Inflammatory macrophage treated with lipopolysaccharide for 4 hours (primary cell): ENCODE measurements at places on chromosomes 3 and 15.

GRCh38 chr3:64552160-64552559, 135.6 kb downstream of the ADAMTS9 start:
- DNase-seq = no peak

DNA sequence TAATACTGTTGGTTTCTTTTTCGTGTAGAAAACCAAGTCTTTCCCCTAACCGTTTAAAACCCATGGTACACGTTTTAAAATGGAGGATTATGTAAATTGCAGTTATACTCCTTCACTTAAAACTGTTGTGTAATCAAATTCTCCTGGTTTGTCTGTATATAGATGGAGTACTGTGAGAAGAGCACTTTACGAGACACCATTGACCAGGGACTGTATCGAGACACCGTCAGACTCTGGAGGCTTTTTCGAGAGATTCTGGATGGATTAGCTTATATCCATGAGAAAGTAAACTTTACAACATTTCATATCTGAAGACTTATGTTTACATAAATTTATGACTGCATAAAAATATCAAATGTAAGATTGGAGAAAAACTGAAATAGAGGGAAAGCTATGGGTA, 51.2 kb downstream of the SRP14 start:
- no peak for DNase-seq

DNA sequence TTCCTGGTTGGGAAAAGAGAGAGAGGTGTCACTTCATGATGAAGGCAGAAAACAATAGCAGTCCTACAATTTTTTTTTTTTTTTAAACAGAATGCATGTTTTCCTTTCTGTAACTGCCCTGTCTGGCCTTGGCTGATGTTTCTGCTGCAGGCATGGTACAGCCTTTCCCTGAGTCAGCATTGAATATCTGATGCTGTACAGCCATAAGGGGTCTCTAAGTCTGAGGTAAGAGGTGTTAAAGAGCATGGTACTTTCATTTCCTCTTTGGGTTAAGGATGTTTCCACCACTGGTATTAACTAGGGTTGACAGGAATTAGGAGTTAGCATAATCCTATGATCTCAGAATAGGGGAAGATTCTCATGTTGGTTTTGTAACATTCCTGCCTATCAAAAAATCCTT, 147.4 kb downstream of the CHST2 start:
- DNase-seq = no peak

DNA sequence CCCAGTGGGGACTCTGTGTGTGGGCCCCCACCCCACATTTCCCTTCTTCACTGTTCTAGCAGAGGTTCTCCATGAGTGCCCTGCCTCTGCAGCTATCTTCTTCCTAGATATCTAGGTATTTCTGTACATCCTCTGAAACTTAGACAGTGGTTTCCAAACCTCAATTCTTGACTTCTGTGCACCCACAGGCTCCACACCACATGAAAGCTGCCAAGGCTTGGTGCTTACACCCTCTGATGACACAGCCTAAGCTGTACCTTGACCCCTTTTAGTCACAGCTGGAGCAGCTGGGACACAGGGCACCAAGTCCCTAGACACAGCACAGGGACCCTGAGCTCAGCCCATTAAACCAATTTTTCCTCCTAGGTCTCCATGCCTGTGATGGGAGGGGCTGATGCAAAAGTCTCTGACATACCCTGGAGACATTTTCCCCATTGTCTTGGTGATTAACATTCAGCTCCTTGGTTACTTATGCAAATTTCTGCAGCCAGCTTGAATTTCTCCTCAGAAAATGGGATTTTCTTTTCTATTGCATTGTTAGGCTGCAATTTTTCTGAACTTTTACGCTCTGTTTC, 304.5 kb downstream of the OTOL1 start:
- no peak for DNase-seq

- DNase-seq = no peak
Measured at GRCh38 chr3:141385406-141386125, 17.3 kb downstream of the ZBTB38 start.

DNA sequence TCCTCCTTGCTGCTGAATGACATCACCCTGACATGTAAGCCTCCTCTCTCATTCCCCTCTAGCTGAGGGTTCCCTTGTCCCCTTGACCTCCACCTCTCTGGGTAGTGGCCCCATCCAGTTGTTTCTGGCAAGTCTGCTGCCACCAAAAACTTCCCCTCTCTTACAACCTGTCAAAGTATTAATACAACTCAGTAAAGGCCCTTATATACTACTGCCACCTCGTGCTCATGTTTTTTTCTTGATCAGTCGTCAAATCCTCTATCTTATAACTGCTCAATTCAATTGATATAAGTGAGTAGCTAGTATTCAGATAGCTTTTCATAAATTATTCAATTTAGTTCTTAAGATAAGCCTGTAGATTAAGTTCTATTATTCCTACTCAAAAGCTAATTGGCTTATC, 249.6 kb downstream of the MBNL1 start:
- DNase-seq = peak; percentile 30

- DNase-seq = no peak
Measured at GRCh38 chr15:25792128-25792527, 71.0 kb downstream of the ATP10A start.

DNA sequence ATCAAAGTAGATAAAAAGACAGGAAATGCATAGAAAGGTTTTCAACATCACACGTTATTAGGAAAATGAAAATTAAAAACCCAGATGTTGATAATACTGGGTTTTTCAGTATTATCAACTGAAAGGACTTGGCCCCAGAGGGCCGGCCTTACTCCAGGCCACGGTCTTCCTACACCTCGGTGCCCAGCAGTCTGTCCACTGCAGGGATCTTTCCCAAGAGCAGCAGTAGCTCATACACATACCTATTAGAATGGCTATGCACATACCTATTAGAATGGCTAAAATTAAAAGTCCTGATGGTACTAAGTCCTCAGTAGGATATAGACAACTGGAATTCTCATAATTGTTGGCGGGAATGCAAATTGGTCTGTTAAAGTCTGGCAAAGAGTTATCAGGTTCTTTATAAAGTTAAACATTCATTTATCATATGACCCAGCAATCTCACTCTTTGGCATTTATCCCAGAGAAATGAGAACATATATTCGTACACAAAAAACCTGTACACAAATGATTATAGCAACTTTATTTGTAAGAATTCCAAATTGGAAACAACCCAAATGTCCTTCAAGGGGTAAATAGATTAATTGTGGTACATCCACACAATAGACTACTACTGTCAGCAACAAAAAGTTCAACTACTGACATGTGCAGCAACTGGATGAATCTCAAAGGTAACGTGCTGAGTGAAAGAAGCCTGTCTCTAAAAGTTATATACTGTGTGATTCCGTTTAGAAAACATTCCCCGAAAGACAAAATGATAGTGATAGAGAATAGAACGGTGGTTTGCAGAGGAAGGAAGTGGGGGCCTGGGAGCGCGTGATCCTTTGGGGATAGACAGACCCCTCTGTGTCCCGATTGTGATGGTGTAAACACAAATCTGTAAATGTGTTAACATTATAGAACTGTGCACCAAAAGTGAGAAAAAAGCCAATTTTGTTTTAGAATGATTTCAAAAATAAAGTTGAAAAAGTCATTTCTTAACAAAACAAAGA, 62.3 kb downstream of the MCTP2 start:
- no peak for DNase-seq

DNA sequence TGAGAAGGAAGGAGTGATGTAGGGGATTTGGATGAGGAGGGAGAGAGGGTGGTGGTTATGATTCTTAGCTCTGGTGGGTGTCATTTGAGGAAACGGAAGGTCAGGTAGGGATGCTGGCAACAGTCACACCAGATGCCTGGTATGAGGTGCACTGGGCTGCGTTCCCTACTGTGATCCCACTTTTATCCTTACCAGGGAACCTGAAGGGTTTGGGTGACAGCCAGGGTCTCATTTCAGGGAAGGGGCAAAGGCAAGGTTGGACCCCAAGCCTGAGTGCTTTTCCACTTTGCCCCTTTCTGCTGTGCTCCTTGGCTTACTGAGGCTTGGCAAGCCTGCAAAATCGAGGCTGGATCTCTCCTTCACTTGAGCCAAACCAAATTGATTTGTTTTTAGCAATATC, 36.0 kb upstream of the SACM1L start:
- no peak for DNase-seq

GRCh38 chr3:140530131-140530530, 147.7 kb upstream of the TRIM42 start:
- no peak for DNase-seq

DNA sequence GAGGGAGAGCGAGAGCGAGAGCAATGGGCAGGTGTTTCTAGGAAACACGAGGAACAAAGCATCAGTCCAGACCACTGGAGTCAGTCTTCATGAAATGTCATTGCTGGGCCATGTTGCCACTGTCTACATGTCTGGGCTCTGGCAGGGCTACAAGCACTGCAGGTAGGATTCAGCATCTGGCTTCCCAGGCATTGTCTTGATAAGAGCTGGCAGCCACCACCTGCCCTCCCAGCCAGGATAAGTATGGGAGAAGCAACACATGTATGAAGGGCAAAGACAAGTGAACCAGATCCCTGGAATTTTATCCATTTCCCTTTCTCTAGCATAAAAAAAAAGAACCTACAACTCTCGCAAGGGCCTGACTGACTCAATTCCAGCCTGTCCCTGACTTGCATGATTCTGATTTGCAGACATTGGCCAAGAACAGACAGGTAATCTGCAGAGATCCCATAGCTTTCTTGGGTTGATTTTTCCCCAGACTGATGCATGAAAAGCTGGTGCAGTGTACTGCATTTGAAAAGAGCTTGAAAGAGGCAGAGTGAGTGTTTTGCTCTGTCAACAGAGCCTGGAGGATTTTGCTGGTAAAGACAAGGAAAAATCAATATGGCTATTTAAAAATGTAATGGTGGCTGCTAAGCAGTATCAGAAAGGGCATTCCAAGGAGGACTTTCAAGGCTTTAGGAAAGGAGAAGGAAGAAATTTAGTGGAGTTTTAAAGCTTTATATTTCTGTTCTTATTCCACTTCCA, 157.2 kb upstream of the MYRIP start:
- DNase-seq = no peak
